ENCODE measurements at places on chromosomes 16 and 17. TPM values are rescaled to one million over a fixed set of nuclear protein-coding genes. Genes with fewer than 3 reads are reported as not detected.

DNA sequence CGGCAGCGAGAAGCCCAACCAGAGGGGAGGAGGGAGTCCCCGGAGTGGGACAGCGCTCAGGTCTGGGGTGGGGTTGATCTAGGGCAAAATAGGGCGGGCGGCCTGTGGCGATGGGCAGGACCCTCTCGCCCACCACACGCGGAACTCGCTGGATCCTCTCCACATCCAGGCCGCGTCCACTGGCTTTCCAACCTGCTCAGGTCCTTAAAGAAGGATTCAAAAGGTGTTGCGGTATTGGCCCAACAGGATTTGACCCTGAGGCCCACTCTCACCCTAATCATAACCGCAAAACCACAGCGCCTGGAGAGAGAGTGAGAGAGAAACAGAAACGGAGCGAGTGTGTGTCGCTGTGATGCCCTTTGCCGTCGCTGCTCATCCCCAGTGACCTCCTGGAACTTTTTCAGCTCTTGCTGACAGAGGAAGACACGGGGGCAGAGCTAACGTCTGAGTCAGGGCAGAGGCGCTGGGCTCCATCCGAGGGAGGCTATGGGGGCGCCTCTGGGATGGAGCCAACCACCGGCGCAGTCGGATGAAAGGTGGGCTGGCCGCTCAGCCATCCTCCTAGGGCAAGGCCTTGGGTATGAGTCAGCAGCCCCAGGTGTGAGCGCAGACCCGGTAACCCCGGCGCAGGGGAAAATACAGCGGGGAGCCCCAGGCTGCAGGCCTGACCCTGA, 16.7 kb upstream of the OR1F1 start:
- peak; percentile 52 for DNase-seq

DNA sequence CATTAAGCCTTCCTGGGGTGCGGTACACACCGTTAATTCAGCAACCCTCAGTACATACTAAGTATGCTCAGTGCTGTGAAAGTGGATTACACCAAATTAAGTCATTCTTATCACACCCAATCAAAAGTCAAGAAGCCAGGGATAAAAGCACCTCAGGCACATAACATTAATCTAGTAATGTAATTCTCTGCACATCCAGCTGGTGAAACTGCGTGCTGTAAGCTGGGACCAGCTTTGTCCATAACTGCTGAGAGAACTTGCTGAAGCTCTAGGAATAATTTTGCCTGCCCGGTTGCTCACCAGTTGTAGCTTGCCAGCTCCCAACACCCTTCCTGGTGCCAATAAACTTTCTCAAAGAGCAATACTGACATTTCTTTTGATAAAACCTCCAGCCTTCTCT, 44.9 kb downstream of the SLC47A1 start:
- DNase-seq = no peak

DNA sequence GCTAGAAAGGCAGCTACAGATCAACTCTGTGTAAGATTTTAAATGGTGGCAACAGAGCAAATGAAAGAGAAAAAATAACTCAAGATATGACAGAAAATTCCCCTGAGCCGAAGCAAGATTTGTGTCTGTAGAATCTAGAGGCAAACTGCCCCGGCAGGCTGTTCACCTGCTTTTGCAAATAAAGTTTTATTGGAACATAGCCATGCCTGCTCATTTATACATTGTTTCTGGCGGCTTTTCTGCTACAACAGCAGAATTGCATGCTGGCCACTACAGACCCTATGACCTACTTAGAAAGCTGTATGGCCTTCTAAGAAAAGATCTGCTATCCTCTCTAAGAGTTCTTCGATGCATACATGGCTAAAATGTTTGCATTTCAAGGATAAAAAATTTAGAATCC, 119.5 kb downstream of the SALL1 start:
- no peak for DNase-seq

DNA sequence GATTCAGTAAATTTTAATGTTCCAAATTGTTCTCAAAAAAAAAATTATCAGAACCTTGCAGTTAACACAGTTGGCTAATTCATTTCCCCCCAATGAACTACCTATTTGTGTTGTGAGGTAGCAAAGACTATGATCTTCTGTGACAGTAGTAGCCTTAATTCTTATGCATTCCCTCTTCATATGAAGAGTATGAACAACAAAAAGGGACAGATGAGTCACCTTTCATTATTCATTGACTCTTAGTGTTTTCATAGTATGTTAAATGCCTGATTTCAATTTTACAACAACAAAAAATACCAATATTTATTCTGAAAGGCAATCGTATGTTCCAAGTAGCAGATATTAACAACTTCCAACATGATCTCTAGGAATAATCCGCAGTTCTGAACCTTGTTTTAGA, 3.6 kb upstream of the SLFN11 start:
- DNase-seq = no peak

- DNase-seq = no peak
These were observed 1.4 kb upstream of the ABR start for GRCh38 chr17:1180958-1181752.

KRTAP4-4 gene
- total RNA-seq = not detected

SLC5A2 gene
- 1.1 TPM for total RNA-seq

MAF gene
- total RNA-seq = 38.2 TPM

MRPL10 gene
- 54.8 TPM for total RNA-seq

Measured in sigmoid colon (tissue), 7 donors.